ENCODE measurements at places on chromosomes 13 and 19. TPM values are rescaled to one million over a fixed set of nuclear protein-coding genes. Genes with fewer than 3 reads are reported as not detected.

The PARP4 gene
- 63.0 TPM for total RNA-seq

The CEACAM7 gene
- not detected for total RNA-seq

The RBM26 gene
- total RNA-seq, result 16.2 TPM

The GGN gene
- 0.35 TPM for total RNA-seq

The MAMSTR gene
- 0.20 TPM for total RNA-seq
